ENCODE measurements at places on chromosomes 13 and 19.

DNA sequence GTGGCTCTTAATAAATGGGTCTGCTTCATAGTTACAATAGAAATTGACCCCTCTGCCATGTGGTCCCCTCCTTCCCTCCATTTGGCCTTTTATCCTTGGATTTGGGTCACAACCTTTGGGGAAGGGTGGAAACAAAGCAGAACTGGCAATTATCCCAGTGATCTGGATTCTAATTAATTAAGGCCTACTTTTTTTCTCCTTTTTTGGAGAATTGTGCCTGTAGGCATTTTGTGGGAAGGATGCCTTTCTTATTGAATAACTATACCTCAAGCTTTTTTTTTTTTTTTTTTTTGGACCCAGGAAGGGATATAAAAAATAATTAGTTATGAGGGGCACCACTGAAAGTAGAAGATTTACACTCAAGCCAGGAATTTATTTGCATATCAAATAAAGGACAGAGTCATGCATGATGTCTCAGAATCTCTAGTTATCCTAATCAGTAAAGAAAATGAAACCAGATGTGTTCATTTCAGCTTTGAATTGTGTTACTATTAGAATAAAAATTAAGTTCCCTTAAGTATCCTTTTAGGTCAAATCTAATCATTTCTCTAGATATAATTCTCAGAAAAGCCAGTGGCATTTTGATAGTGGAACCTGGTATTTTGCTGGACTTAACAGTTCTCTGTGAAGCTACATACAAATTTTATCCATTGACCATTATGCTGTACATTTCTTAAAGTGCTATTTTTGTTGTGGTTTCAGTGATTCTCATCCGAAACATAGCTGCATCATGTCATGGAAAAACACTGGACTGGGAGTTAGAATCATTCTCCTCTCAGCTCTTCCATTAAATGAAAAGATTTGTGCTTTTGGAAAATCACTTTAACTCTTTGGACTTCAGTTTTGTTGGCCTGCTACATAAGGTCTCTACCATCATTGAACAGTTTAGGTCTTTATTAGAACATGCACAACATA lies 129.3 kb downstream of the KCNRG start:
- DNase-seq: no peak

GRCh38 chr19:1466018-1466460 lies 13.0 kb downstream of the C19orf25 start:
- DNase-seq: no peak

- DNase-seq: no peak
Observed at GRCh38 chr19:38204096-38204495, 19.9 kb downstream of the DPF1 start.

- DNase-seq: no peak
Observed at GRCh38 chr13:93552596-93552995, 326.0 kb downstream of the GPC6 start.

DNA sequence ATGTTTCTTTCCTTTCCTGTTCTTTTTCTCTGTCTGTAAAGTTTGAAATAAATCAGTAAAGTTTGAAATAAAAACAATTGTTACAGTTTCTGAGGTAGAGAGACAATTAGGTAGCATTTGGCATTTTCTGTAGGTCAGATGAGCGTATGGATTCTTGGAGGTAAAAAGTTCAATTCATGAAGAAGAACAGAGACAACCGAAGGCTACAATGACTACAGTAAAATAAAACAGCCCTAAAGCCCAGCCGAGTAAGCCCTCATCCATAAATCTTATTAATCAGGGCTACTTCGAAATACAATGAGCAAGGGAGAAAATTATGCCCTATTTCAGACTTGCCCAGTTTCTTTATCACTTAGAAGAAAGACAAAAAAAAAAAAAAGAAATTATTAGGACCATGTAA lies 941.9 kb upstream of the SLC10A2 start:
- no peak for DNase-seq

GRCh38 chr13:37488726-37489125 lies 109.8 kb downstream of the POSTN start:
- no peak for DNase-seq

DNA sequence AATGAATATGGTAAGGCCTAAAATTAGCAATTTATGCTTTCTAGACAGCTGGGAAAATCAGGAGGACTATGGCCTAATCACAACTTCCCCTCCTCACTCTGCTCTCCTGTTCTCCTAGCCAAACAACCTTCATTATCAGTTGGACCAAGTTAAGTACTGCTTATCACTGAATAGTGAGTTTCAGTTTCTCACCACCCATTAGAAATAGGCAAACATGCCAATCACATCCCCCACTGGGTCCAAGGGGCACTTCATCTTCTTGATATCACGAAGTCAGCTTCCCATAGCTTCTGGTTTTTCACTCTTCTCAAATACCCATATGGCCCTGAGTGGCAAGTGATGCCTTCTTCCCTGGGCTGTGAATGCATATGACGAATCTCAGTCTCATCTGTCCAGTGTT lies 689.6 kb downstream of the SLITRK5 start:
- DNase-seq: no peak

DNA sequence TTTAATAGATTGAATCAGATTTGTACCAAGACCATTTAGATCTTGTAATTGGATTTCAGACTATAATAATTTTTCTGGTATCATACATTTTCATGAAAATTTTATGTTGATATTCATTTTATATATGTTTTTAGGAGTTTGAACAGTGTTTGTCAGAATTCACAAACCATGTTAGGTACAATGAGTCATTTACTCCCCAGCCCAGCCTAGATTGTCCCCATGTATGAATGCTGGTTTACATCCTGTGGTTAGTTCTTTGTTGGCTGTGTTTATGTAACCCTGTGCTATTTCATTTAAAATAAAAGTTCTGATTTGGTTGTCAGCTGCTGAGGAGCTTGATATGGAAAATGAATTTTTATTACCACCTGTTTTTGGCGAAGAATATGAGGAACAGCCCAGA lies 96.7 kb downstream of the GJA3 start:
- DNase-seq: peak; percentile 18

- no peak for DNase-seq
Observed at GRCh38 chr19:54654447-54655321, 8.1 kb upstream of the LILRB4 start.

DNA sequence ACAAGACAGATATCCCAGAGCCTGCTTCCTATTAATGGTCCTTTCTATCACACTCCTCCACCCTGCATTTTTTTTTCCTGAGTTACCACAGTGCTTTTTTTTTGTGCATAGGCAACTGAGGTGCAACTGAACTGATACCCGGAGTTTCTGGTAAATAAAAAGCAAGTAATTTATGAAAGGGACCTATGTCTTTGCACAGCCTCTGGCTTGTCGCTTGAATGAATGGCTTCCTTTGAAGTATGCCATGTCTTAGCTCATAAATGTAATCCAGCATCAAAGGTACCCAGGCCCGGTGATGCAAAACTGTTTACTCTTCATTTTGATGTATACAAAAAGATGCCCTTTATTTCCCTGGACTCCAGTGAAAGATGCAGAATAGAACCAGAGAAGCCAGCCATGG lies 31.8 kb downstream of the GSX1 start:
- DNase-seq: no peak

DNA sequence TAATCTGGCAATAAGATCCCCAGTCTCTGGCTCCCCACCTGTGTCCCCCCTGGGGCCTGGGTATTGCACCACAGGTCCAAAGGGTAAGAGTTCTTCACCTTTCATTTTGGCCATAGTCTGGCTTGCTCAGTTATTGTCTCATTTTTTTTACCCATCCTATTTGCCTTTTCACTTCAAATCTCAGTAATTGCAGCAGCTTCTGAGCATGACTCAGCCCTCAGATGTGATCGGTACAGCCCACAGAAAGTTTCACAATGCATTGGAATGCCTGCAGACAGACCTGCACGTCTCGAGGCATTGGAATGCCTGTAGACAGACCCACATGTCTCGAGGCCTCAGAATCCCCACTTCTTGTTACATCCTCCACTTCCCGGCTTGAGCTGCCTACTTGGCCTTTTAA lies 173.6 kb downstream of the NUFIP1 start:
- DNase-seq: peak; percentile 43

GRCh38 chr19:5784581-5785147 lies at the start of gene PRR22:
TSS of gene PRR22 (minus strand) at chr19:5784746. CDS start at chr19:5784660, 86 bp downstream.
- DNase-seq: no peak

- peak; percentile 86 for DNase-seq
Observed at GRCh38 chr19:34404109-34404909, at the start of gene PDCD2L. TSS of gene PDCD2L (plus strand) at chr19:34404399. CDS start at chr19:34404431, 32 bp downstream.

- no peak for DNase-seq
Observed at GRCh38 chr19:48363500-48363809, 285 bp downstream of the TMEM143 start.

DNA sequence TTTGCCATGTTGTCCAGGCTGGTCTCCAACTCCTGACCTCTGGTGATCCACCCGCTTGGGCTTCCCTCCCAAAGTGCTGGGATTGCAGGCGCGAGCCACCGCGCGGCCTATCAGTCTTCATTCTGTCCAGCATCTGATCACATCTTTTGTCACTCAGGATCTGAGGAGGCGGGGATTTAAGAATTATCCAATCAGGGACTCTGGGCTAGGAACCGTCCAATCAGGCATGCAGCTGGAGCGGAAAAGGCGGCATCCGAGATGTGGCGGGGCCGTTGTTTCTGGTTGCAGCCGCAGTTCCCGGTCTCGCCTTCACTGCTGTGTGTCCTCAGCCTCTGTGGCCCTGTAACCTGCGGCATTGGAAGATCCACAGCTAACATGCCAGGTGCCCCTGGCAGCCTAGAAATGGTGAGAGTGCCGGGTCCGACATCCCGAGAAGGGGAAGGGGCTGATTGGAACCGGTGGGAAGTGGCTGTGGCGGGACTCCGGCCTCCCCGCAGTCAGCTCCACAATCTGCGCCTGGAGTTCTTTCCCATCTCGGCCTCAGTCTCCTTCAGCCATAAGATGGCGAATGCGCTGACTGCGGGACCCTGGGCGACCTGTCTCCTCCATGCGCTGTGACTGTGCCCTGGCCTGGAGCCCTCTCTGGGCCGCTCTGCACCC lies at the start of gene ZNF729:
ZNF729 (plus strand) TSS at position 291 of the 660 bp plus-strand sequence; CDS start at position 376, 85 bp downstream.
- DNase-seq: no peak

GRCh38 chr13:33651766-33652165 lies 166.2 kb upstream of the RFC3 start:
- no peak for DNase-seq

- no peak for DNase-seq
Observed at GRCh38 chr19:17967257-17968051, 547 bp downstream of the KCNN1 start.

DNA sequence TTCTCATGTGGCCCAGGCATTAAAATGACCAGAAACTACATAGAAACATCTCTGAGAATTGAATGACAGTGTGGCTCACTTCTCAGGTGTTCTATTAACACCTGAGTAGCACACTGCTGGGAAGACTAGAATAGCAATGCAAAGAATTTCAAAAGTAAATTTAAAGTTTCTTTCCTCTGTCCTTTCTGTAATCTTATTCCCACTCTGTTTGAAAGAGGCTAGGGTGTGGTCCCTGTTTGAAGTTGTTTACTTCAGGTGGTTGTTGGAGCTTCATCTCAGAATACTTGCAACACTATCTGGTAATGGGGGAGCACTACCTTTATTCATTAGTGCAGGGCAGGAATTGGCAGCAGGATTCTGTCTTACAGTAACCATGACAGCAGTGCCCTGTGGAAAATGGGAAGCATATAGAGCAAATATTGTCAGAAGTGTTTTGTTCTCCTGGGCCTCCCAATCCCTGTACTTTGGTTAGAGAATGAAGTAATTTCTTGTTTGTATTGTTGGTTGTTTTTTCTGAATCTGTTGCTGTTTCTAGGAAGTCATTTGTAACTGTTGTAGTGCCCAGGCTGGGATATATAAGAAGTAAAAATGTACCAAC lies 1210.2 kb upstream of the ATXN8OS start:
- no peak for DNase-seq

GRCh38 chr13:46617885-46618284 lies 64.9 kb downstream of the LRCH1 start:
- DNase-seq: no peak

- peak; percentile 53 for DNase-seq
Observed at GRCh38 chr13:48496271-48497161, 36.4 kb downstream of the RCBTB2 start.

- DNase-seq: no peak
Observed at GRCh38 chr13:54184576-54184975, 1156.0 kb downstream of the OLFM4 start.

DNA sequence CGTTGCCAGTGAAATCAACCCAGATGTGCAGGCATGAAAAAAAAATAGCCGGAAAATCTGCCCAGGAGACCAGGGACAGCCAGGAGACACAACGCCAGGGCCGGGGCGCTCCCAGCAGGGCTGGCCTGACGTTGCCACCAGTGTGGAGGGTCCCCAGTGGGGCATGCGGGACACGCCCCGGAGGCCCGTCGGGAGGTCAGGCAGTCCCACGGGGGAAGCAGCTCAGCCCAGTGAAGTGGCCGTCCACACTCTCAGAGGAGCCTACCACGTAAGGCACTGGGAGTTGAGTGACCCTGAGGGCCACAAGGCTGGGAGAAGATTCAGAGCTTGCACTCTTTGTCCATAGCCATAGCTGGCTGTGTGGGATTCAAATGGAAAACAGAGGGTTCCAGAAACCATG lies 53.2 kb upstream of the GAS6 start:
- no peak for DNase-seq

- no peak for DNase-seq
Observed at GRCh38 chr13:49890376-49890775, 45.8 kb downstream of the SPRYD7 start.

GRCh38 chr19:55690109-55690768 lies 15.2 kb downstream of the EPN1 start:
- no peak for DNase-seq

- peak; percentile 59 for DNase-seq
Observed at GRCh38 chr13:36819739-36820090, 693 bp downstream of the RFXAP start.

- no peak for DNase-seq
Observed at GRCh38 chr13:103471896-103472295, 405.7 kb upstream of the SLC10A2 start.

DNA sequence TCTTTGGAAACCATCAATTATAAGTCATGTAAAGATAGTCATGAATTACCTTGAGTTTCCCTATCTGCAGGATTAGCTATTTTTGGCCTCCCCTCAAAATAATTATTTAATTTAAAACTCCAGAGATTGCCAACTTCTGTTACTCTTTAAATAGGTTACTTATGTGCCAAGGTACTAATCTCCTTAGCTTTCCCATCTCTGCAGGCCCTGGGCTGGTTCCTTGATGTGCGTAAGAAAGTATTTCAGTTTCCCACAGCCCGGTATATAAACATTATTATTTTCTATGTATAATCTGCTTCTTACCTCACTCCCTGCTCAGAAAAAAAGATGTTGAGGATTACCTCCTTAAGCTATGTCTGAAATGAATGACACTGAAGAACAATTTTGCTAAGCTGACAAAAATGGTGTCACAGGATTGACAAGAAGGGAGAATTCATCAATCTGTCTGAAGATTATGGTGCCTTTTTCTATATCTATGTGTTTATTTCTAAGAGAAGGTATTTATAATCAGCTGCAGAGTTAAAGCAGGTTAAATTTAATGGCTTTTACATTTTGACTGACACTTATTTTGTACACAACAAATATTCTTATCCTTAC lies 1697.2 kb upstream of the PCDH20 start:
- DNase-seq: no peak

DNA sequence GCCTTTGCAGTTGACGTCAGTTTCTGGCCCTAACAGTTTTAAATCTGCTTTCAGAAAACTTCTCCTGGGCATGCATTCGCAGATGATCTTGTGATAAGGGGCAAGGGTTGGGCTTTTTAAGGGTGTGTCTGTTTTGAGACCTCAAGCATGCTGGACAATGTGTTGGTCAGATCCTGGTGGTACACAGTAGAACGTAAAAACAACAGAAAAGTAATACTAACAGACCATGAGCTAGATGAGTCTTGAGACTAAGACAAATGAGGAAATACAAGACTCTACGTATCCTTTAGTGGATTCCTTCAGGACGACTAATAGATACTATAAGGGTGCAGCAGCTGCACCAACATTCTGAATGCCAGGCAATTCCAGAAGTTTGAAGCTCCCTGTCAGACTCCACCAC lies 237.6 kb downstream of the DNAJC15 start:
- no peak for DNase-seq

Measured in NK-92 treated with Interleukin-12 subunit alpha and Interleukin-12 subunit beta, amount 100 ng/mL, for 24 hours (cell line).